ENCODE measurements at places on chromosomes 12 and 14.

- no peaks in the 10 kb centered on the region for H3K4me1 ChIP-seq
- no peak for DNase-seq
- no peak overlapping the region for H3K4me3 ChIP-seq
Observed at GRCh38 chr14:95577870-95578269, 43.0 kb downstream of the GLRX5 start.

DNA sequence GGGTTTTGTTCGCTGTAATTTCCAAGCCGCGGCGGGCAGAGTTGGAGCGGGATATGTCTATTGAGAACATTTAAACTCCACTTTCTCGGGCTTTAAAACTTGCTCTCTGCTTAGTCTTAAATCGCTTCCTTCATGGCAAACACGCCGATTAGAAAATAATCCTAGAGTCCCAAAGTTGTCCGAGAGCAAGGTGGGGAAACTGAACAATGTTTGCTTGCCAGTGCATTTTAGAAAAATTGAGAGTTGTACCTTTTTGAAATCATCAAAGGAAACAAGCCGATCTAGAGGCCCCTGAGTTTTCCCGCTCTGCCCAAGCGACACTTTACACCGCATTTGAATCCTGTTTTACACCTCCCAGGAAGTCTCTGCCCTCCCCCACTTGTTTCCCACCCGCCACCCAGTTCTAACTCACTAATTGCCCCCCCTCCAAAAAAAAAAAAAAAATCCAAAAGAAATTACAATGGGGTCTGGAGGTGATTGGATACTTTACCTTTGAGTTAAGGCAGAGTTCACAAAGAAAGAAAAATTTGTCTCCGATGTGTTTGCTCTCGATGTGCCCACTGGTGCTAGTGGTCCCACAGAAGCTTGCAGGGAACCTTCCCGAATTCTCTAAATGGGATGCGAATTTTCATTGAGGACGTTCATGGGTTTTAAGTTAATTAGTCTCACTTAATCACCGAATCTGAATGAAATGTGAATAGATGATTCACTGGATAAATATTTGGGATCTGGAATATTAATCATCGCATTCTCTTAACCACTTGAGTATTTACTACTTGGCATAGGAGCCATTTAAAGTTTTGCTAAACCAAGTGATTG is 2.3 kb downstream of the HMGA2 start:
- no peak for DNase-seq
- H3K4me3 ChIP-seq = peak overlapping the region; percentile 95
- H3K27ac ChIP-seq = peak overlapping the region; percentile 88
- H3K36me3 ChIP-seq = peaks cover 32% of the 10 kb centered on the region

- H3K4me3 ChIP-seq = no peak overlapping the region
- no peaks in the 10 kb centered on the region for H3K36me3 ChIP-seq
- no peak overlapping the region for H3K27ac ChIP-seq
- DNase-seq = peak; percentile 47
- peaks cover 8% of the 10 kb centered on the region for H3K4me1 ChIP-seq
Observed at GRCh38 chr14:98953551-98954348, 318.2 kb downstream of the BCL11B start.

DNA sequence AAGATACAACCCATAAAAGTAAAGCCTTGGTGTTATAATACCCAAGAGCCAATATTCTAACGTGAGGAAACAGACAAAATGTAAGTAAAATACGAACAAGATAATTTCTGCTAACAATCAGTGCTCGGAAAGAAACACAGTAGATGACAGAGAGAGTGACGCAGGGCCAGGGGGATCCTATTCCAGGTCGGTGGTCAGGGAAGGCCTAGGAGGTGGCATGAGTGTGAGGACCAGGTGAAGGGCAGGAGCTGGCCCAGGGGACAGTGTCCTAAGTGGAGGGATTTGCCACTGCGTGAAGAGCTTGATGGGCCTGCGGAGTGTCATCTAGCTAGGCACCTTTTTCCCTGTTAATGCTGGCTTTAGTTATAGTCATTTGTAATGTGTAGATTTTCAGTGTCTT is 35.3 kb downstream of the ETV6 start:
- peaks cover under 1% of the 10 kb centered on the region for H3K27me3 ChIP-seq
- peaks cover 24% of the 10 kb centered on the region for H3K4me1 ChIP-seq
- no peak overlapping the region for H3K4me3 ChIP-seq
- H3K27ac ChIP-seq = no peak overlapping the region
- H3K36me3 ChIP-seq = peaks cover 33% of the 10 kb centered on the region

DNA sequence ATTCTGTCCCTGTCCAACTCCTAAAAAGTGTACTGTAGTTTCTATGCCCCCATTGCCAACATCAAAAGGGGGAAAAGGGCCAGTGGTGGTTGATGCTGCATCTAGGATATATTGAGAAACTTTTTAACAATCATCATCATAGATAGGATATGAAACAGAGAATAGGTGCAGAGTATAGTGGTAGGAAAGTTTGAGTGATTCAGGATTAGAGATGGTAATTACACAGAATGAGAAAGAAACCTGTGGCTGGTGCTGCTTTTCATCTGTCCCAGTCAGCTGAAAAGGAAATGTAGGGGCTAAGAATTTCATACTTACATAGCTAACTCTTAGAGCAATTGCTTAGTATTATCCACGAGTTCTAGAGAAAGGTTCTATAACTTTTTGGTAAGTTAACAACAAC is 67.6 kb downstream of the GTF2A1 start:
- H3K4me3 ChIP-seq = no peak overlapping the region
- no peaks in the 10 kb centered on the region for H3K4me1 ChIP-seq
- DNase-seq = no peak
- no peaks in the 10 kb centered on the region for H3K27me3 ChIP-seq
- H3K36me3 ChIP-seq = no peaks in the 10 kb centered on the region

- no peak for DNase-seq
- no peaks in the 10 kb centered on the region for H3K27me3 ChIP-seq
- no peaks in the 10 kb centered on the region for H3K4me1 ChIP-seq
- no peak overlapping the region for H3K27ac ChIP-seq
- peaks cover 3% of the 10 kb centered on the region for H3K36me3 ChIP-seq
Observed at GRCh38 chr12:59446116-59446515, 149.7 kb upstream of the SLC16A7 start.

- H3K4me1 ChIP-seq = no peaks in the 10 kb centered on the region
- H3K27me3 ChIP-seq = peaks cover 7% of the 10 kb centered on the region
- no peak for DNase-seq
- no peak overlapping the region for H3K4me3 ChIP-seq
- H3K36me3 ChIP-seq = no peaks in the 10 kb centered on the region
Observed at GRCh38 chr12:72011374-72011773, 72.7 kb downstream of the TPH2 start.

DNA sequence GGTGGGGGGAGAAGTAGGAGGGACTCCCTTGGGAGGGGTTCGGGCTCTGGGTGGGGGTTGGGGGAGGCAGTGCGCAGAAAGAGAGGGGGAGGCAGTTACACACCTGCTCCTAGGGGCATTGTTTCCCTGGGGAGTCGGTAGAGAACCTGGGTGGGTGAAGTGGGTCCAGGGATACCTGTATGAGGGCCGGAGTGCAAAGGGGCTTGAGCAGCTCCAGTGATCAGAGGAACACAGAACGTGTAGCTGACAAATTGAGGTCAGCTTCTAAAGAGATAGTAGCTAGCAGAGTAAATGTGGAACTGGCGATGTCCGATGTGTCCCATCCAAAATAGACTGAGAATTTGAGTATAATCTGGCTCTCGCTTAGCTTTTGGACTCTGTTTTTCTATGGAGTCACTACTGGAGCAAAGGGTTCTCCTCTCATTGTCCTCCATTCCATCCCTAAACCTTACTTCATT is 502 bp downstream of the SMARCD1 start:
- no peaks in the 10 kb centered on the region for H3K27me3 ChIP-seq
- peak overlapping the region; percentile 91 for H3K27ac ChIP-seq
- no peak for DNase-seq
- peak overlapping the region; percentile 96 for H3K4me3 ChIP-seq
- H3K36me3 ChIP-seq = peaks cover 19% of the 10 kb centered on the region
- H3K4me1 ChIP-seq = peaks cover 18% of the 10 kb centered on the region

DNA sequence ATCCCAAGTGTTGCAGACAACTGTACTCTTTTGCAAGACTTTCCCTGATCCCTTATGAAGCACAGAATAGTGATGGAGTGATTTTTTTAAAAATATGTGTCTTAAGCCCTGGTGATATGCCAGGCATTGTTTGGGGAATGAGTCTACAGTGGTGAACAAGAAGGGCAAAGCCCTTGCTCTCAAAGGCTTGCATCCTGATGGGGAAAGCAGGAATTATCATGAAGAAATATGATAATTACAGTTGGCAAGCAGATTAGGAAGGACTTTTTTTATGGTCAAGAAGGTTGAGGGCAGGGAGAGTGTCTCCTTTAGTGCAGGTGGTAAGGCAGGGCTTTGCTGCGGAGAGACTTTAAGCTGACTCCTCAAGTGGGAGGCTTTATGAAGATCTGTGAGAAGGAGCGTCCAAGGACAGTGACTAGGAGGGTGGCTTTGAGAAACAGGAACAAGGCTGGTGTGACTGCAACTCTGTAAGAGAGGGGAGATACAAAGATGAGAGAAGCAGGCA is 100.2 kb downstream of the SYNE2 start:
- no peak overlapping the region for H3K27ac ChIP-seq
- H3K4me1 ChIP-seq = no peaks in the 10 kb centered on the region
- H3K36me3 ChIP-seq = peaks cover 4% of the 10 kb centered on the region
- no peaks in the 10 kb centered on the region for H3K27me3 ChIP-seq
- H3K4me3 ChIP-seq = no peak overlapping the region
- DNase-seq = no peak

GRCh38 chr12:52906191-52906601 is 1.3 kb upstream of the KRT8 start:
- H3K27me3 ChIP-seq = peaks cover 3% of the 10 kb centered on the region
- peak overlapping the region; percentile 82 for H3K4me3 ChIP-seq
- DNase-seq = no peak
- peak overlapping the region; percentile 94 for H3K27ac ChIP-seq
- H3K4me1 ChIP-seq = peaks cover 42% of the 10 kb centered on the region

DNA sequence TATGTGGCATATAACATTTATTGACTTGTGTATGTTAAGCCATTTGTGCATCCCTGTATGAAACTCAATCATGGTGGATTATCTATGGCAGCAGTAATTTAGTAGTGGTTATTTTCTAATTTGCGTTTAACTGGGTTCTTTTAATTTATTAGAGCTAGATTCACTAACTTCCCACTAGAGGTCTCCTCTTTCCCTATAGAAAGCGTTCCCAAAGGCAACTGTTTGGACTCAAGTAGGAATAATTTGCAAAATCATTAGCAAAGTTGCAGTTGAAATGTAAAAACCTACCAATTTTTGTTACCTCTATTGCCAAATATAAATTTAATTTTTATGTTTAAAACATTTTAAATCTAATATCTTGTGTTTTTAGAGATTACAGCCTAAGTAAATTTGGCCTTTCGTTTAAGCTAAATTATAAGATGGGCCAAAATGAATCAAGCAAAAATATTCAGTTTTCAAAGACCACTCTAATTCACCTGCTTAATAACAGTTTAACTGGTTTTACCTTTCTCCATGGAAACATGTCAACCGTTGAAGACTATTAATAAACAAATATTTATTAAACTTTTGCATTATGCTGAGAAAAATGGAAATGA is 6.0 kb downstream of the DMAC2L start:
- H3K27me3 ChIP-seq = no peaks in the 10 kb centered on the region
- H3K27ac ChIP-seq = no peak overlapping the region
- peaks cover 12% of the 10 kb centered on the region for H3K4me1 ChIP-seq
- DNase-seq = no peak
- H3K4me3 ChIP-seq = no peak overlapping the region

- DNase-seq = no peak
- peaks cover 12% of the 10 kb centered on the region for H3K4me1 ChIP-seq
- H3K4me3 ChIP-seq = no peak overlapping the region
- peaks cover 12% of the 10 kb centered on the region for H3K36me3 ChIP-seq
Observed at GRCh38 chr12:8827551-8828256, 5.3 kb downstream of the A2ML1 start.

DNA sequence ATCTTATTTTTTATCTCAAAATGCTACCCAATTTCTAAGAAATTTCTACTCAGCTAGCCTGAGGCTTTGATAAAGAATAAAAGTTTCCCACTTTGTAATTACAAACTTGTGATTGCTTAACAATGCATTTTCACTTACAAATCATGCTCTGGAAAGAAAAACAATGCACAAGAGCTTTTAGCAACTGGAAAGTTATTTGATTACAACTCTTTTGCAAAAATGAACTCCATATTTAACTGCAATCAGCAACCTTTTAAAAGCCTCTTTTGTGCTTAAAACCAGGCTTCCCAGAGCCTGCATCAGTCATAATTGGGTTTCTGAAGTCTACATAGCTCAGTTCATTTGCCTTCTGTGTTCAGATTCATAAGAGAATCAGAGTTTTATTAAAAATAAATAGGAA is 395.2 kb downstream of the PAWR start:
- no peak overlapping the region for H3K27ac ChIP-seq
- no peak for DNase-seq
- H3K4me1 ChIP-seq = peaks cover 11% of the 10 kb centered on the region

GRCh38 chr14:92316937-92317336 is 6.0 kb upstream of the SLC24A4 start:
- H3K4me1 ChIP-seq = no peaks in the 10 kb centered on the region
- H3K36me3 ChIP-seq = no peaks in the 10 kb centered on the region
- H3K4me3 ChIP-seq = no peak overlapping the region

GRCh38 chr12:89821896-89822295 is 113.3 kb upstream of the ATP2B1 start:
- no peak overlapping the region for H3K27ac ChIP-seq
- no peak overlapping the region for H3K4me3 ChIP-seq
- H3K4me1 ChIP-seq = peaks cover 13% of the 10 kb centered on the region
- H3K36me3 ChIP-seq = no peaks in the 10 kb centered on the region

- no peaks in the 10 kb centered on the region for H3K4me1 ChIP-seq
- H3K4me3 ChIP-seq = no peak overlapping the region
- H3K36me3 ChIP-seq = no peaks in the 10 kb centered on the region
- peaks cover 46% of the 10 kb centered on the region for H3K27me3 ChIP-seq
- DNase-seq = no peak
Observed at GRCh38 chr12:131432532-131433260, 278.2 kb upstream of the SFSWAP start.

- peak; percentile 60 for DNase-seq
- H3K27me3 ChIP-seq = no peaks in the 10 kb centered on the region
- H3K4me3 ChIP-seq = no peak overlapping the region
- H3K4me1 ChIP-seq = peaks cover 9% of the 10 kb centered on the region
- H3K36me3 ChIP-seq = peaks cover 41% of the 10 kb centered on the region
Observed at GRCh38 chr12:96249196-96250118, 55.3 kb downstream of the ELK3 start.

GRCh38 chr12:43210485-43211192 is 341.4 kb downstream of the ADAMTS20 start:
- peaks cover 19% of the 10 kb centered on the region for H3K4me1 ChIP-seq
- H3K4me3 ChIP-seq = no peak overlapping the region
- DNase-seq = no peak
- no peak overlapping the region for H3K27ac ChIP-seq

- H3K27ac ChIP-seq = no peak overlapping the region
- no peak overlapping the region for H3K4me3 ChIP-seq
- H3K36me3 ChIP-seq = no peaks in the 10 kb centered on the region
- no peak for DNase-seq
- peaks cover 37% of the 10 kb centered on the region for H3K27me3 ChIP-seq
- H3K4me1 ChIP-seq = no peaks in the 10 kb centered on the region
Observed at GRCh38 chr14:78181270-78181669, 11.1 kb downstream of the NRXN3 start.

- H3K27ac ChIP-seq = peak overlapping the region; percentile 82
- peak overlapping the region; percentile 90 for H3K4me3 ChIP-seq
- H3K4me1 ChIP-seq = peaks cover 41% of the 10 kb centered on the region
Observed at GRCh38 chr12:115451151-115451779, 767.3 kb upstream of the TBX3 start.

Measured in type B pancreatic cell (in vitro differentiated cells).